ENCODE measurements at places on chromosomes 6 and 20.
A peak's percentile ranks its signal among the peaks of the same experiment; 100 is the strongest.

DNA sequence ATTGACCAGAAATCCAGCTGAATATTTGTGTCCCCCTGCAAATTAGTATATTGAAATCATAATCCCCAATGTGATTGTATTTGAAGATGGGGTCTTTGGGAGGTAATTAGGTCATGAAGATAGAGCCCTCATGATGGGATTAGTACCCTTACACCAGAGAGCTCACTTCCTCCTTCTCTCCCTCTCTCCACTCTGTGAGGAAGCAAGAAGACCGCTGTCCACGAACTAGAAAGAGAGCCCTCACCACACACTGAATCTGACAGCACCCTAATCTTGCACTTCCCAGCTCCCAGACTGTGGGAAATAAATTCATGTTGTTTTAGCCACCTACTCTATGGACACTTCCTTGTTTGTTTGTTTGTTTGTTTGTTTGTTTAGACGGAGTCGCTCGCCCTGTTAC, 11.9 kb upstream of the PLAGL1 start:
- no peak for DNase-seq

DNA sequence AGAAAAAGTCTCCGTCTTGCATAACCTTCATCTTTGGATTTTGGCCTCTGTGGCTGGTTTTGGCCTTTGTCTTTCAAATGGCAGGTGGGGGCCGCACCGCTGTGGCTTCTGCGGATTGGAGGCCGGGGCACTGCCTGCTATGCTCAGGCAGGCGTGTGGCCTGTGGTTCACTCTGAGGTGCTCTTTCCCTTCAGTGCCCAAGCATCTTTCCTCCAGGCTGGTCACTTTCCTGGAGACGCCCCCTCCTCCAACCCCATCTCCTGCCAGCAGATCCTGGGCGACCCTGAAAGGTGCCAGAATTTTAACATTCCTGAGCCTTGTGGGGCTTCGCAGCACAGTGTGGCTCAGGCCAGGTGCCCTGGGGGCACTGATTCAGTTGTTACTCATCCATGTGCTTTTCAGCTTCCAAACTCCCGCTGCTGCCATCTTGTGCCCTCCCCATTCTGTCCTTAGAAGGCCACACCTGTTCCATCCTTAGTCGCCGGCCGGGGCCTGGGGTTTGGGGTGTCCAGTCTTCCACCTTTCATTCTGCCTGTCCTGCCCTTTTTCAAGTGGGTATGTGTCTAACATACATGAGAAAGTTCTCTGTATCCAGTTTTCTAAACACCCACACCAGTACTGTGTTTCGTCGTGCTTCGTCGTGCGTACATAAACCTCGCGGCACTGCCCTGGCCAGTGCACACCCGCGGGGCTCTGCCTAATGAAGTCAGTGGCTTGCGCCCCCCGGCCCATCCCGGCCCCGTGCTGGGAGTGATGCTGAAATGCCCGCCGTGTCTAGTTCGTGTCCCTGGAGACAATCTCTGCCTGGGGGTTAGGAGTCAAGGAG, 12.1 kb downstream of the SS18L1 start:
- DNase-seq = no peak

- peak; percentile 87 for DNase-seq
Measured at GRCh38 chr6:722077-722524, 29.2 kb upstream of the EXOC2 start.

- DNase-seq = no peak
Measured at GRCh38 chr6:32114796-32115195, 5.7 kb upstream of the TNXB start.

GRCh38 chr6:112235956-112236355, 18.4 kb downstream of the LAMA4 start:
- no peak for DNase-seq

GRCh38 chr20:64149809-64150560, 14.3 kb upstream of the MYT1 start:
- no peak for DNase-seq

DNA sequence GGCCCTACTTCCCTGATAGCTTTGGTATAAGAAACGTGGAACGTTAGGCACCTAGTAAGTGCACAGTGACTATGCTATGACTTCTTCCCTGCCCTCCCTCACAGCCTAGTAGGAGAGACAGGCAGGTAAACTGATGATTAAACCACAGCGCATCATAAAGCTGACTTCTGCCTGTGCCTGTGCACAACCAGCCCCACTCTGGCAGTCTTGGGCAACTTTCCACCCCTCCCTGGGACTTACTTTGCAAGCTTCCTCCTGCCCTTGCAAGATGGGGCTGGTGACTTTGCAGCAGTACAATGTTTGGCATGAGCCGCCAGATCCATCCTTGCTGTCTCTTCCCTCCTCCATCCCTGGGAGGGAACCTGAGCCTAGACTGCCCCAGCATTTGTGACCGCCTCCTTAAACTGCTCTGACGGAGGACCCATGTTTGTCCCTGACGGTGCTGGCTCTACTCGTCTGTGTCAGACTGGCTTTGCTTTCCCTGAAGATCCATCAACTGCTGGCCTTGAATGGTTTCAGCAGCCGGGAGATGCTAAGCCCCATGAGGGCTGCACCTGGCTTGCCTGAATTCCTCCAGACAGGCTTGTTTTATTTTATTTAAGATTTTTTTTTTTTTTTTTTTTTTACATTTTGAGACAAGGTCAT, 36.1 kb downstream of the EFCAB8 start:
- no peak for DNase-seq

GRCh38 chr20:542777-543368, 717 bp downstream of the CSNK2A1 start:
- no peak for DNase-seq

DNA sequence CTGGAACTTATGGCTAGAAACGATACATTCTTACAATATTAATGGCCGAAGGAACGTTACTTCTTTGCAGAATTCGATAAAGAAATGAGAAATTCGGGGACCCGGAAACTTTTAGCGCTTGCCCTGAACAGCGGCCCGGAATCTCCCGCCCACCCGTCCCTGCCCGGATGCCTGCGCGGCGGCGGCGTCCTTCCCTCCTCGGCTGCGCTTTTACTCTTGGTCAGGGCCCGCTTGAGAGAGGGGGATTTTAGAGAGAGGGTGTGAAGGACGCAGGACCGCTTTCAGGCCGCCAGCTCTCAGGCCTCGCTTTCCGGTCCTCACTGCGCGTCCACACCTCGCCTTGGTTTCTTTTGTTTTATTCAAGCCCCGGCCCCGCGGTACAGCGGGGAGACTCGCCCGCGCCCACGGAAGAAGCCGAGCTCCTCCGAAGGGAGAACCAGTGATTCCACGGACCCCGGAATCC, 243.7 kb downstream of the ARID1B start:
- DNase-seq = peak; percentile 39

DNA sequence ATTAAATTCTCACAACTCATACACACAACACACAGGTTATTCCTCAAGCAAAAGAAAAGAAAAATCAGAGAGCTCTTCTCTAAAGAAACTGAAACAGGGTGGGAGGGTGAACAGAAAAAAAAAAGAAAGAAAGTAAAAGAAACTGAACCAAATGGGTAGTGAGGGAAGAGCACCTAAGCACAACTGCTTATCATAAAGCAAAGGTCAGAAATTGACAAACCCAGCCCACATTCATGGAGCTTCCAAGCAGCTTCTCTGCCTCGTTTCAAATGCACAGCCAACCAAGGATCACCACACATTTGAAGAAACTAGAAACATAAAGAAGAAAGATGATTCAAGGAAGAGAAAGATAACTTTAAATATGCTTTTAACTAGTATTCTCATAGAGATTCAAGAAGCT, 90.5 kb downstream of the RNGTT start:
- DNase-seq = no peak

- DNase-seq = peak; percentile 41
Measured at GRCh38 chr6:7541175-7542064, at the start of gene DSP. DSP (plus strand) TSS chr6:7541671; CDS start chr6:7541916, 245 bp downstream.

- no peak for DNase-seq
Measured at GRCh38 chr6:167031082-167031709, 32.0 kb downstream of the CEP43 start.

GRCh38 chr20:17538517-17539170, 7.5 kb upstream of the BFSP1 start:
- DNase-seq = no peak

GRCh38 chr6:25499615-25500235, 152.3 kb upstream of the SCGN start:
- no peak for DNase-seq

GRCh38 chr6:6652932-6653331, 64.4 kb downstream of the LY86 start:
- no peak for DNase-seq

GRCh38 chr6:111625099-111625416, 19.4 kb upstream of the TRAF3IP2 start:
- DNase-seq = no peak

GRCh38 chr20:52062452-52063209, 128.9 kb downstream of the ZFP64 start:
- no peak for DNase-seq

GRCh38 chr6:108009894-108010293, 51.9 kb upstream of the SEC63 start:
- DNase-seq = no peak

GRCh38 chr20:42093542-42094440, 475.6 kb upstream of the CHD6 start:
- DNase-seq = no peak

- no peak for DNase-seq
Measured at GRCh38 chr6:85128781-85129180, 321.1 kb upstream of the NT5E start.

DNA sequence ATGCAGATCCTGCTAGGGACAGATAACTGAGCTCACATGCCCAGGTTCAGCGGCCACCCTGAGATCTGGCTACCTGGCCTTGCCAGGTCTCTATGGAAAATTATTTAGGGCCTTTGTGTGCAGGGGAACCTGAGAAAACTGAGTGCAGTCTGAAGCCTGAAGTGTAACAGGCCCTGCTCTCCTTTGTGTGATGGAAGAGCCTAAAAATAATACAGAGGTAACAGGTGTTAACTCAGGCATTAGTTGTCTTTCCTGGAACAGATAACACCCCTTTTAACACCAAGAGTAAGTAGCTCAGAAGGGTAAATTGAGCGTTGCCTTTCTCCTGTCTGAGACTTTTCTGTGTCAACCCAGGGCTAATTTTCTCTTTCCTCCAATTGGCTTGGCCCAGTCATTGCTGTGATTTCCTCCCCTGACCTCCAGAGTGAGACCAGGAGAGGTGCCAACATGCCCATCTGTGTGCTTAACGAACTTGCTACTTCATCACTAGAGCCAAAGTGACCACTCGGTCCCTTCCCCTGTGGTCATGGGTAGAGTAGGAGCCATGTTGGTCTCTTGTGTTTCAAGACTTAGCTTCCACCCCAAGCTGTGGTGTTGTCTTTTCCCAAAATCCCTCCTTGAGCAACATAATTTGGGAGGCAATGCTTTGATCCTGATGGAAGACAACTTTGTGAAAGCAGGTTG, 304.4 kb upstream of the JAG1 start:
- DNase-seq = no peak

DNA sequence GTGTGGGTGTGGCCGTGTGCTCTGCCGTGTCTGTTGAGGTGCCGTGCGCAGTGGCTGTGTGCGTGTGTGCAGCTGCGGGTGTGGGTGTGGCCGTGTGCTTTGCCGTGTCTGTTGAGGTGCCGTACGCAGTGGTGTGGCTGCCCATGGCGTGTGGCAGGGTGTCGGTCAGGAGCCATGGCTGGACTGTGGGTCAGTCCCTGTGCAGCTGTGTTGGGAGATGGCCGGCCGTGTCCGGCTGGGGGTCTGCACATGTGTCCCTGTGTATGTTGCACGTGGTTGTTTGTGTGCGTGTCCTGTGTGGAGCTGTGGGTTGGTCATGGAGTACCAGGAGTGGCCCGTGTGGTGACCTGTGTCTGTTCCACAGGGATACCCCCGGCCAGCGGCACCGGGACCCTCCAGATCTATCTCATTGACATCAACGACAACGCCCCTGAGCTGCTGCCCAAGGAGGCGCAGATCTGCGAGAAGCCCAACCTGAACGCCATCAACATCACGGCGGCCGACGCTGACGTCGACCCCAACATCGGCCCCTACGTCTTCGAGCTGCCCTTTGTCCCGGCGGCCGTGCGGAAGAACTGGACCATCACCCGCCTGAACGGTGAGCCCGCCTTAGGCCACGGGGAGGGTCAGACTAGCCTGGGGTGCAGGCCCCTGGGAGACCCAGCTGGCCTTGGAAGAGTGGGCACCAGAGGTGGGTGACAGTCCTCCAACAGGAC, 137.7 kb downstream of the TAF4 start:
- no peak for DNase-seq

DNA sequence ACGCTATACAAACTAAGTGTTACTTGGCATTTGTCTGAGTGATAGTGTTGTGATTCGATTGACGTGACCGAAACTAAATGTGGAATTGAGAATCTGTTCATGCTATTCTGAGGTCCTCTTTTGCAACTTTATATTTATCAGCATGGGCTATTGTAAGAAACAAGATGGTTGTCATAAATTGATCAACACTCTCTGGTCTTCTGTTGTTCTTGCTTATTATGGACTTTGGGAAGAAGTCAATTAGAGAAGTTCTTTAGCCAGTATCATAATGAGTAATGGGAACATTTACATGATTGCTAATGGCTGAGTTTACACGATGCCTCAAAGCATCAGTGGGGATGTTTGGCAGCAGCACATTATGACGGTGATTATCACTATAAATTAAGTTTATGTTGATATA, 195.0 kb downstream of the CD83 start:
- DNase-seq = no peak

GRCh38 chr6:145544041-145544440, 191.3 kb downstream of the EPM2A start:
- DNase-seq = no peak

DNA sequence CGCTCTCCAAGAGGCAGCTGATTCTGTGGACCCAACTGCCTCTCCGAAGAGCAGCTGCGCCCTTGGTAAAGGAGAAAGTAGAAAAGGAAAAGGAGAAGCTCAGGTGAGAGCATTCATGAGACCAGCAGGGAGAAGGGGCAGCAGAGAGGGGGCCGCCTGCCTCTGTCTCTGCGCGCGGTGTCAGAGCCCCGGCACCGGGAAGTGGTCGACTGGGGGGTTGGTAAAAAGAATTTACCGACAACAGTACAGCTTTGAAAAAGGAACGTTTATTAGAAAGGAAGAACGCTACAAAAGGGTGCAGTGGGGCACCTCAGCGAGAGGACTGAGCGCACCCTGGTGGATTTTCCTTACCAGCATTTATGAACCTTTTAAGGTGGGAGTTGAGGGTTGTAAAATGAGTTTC, 61.9 kb downstream of the GPR6 start:
- peak; percentile 65 for DNase-seq

Measured in HAP-1 (cell line).